ENCODE measurements at places on chromosomes 11 and 22. TPM values are rescaled to one million over a fixed set of nuclear protein-coding genes. Genes with fewer than 3 reads are reported as not detected.

GAL gene
- polyA plus RNA-seq, result 9.1 TPM

DNA sequence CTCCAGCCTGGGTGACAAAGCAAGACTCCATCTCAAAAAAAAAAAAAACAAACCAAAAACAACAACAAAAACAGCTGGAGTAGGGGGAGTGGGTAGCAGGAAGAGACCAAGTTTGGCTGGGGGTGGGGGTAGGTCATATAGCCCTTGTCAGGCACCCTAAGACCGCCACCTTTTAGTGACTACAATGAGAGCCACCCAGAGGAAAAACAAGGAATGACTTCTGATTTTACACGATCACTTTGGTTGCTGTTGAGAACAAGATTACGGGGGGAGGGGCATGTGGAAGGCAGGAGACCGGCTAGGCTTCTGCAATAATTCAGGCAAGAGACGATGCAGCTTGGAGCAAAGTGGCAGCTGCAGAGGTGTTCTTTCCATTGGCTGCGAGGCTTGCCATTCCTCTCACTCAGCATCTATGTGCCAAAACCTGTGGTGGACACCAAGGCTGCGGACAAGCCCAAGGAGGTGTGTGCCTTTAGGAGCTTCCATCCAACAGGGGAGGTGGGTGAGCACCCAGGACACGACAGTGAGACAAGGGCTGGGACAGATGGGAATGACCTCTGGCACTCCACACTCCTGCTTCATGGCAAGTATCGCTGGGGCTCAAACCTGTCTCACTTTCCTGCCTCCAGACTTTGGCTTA is 1.7 kb downstream of the RPS19BP1 start:
- no peak for DNase-seq

DNA sequence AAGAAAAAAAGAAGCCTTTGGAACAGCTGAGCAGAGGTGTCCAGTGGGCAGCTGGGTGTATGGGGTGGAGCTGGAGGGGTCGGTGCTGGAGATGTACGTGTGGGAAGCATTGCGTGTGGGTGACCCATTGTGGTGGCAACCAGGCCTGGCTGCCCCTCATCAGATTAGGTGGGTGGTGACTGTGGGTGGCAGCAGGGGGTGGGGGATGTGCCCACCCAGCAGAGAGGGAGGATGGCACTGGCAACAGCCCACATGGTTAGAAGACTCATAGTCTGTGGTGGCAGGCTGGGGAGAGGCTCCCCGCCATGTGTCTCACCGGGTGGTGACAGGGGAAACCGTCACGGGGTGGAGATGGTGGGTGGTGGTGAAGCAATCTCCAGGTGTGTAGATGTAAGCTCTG is 27.6 kb downstream of the TP53I11 start:
- DNase-seq, result no peak

DNA sequence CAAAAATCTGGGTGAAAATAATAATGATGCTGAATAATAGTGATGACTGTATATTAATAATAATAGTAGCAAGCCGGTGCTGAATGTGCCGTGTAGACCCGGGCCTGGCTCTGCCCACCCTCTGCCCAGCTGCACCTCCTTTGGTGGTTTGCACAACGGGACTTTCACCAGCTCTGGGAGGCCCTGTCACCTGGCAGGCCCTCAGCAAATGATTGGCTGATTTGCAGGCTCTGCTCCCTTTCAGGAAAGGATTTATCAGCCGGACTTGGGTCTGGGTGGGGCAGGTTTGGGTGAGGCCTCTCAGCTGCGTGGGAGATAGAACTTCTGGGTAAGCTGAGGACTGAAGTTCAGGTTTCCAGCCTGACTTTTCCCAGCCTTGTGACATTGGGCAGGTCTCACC is 21.4 kb downstream of the KIAA1671 start:
- DNase-seq, result no peak

All from spinal cord (tissue), 10 donors.